Smooth muscle cell of the brain vasculature (primary cell): ENCODE measurements at places on chromosomes 12 and 14.

- no peak for DNase-seq
Measured at GRCh38 chr12:131101703-131102492, 148.2 kb downstream of the ADGRD1 start.

DNA sequence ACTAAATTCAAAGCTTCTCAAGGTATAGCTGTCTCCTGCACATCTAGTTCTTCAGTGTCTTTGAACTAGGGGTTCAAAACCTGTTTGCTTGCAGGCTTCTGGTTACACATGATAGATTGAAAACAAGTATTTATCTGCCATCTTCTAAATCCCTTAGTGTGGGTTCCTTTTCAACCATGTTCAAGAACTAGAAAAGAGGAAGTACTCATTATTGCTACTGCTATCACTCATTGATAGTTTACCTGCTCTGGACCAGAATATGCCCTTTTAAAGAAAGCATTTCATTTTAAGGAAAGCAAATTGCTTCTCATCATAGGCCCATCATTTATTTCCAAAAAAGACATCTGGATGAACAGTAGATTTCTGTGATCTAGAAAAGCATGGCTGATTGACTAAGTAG, 37.1 kb upstream of the VSX2 start:
- DNase-seq: no peak

DNA sequence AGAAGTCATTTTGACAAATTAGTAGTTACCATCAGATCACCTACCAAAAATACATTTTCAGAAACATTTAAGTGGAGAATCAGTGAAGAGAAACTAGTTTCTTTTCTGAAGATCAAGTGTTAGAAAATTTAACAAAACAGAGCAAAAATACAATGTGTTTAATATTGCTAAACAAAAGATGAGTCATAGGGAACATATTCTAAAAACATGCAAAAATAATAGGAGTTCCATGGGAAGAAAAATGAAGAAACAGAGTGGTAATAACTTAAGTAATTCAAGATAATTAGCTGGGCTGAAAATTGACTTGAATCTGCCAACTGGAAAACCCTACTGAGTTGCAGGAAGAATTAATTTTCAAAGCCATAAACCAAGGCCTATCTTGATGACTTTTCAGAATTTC, 111.5 kb upstream of the KITLG start:
- no peak for DNase-seq

DNA sequence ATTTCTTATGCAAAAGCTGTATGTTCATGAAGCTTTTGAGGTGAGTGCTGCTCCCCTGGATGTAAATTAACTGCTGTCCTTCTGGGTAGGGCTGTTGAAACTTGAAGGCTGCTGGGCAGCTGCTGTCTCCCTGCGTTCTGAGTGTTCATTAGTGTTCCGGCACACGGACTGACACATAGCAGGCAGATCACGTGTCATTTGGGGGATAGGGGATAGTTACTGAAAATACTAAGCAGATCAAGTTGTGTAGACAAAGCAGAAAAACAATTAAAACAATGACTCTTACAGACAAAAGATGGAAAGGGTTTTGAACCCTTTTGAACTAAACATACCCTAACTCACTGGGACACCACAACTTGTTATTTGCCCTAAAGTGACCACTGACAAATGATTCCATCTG, 82.5 kb downstream of the PRICKLE1 start:
- DNase-seq: no peak

DNA sequence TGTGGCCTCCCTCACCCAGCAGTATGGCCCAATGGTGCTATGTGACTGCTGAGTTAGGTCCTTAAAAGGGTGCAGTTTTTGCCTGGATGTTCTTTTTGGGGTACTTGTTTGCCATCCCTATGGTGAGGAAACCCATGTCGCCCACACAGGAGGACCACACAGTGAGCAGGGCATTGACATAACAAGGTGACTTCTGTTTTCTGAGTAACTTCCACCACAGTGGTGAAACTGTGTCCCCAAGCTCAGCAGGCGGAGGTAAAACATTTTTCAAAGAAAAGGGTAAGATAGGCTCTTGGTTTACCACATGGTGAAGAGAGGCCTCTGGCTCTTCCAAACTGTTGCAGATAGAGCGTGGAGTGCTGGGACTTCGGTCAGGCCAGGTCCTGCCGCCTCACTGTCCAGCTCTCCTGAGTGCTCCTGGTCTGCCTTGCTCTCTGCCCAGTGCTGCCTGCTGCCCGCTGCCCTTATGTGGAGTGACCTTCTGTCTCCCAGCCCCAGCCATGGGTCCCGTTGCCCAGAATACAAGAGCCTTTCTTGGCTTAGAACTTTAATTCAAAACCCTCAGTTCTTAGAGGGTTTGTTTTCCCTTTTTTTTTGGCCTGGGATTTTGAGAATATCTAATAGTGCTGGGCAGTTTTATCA, 54.0 kb downstream of the TRAF3 start:
- no peak for DNase-seq

DNA sequence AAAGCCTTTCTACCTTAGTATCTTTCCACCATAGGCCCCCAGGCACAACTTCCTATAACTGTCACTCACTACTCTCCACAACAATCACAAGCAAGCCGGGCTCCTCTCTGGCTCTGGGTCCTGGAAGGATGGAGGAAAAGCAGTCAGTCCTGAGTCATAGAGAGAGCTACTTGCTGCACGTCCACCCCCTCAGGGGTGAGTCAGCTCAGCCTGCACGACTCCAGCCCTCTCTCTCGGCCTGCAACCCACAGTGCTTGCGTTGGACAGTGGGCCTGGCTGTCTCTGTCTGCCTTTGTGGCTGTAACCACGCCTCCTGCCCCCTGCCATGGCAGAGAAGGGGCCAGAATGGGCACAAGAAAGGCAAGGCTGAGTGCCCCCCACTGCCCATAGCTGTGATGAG, 154.1 kb upstream of the FKBP4 start:
- DNase-seq: peak; percentile 69

- DNase-seq: no peak
Measured at GRCh38 chr12:66103016-66103913, 27.3 kb downstream of the LLPH start.

DNA sequence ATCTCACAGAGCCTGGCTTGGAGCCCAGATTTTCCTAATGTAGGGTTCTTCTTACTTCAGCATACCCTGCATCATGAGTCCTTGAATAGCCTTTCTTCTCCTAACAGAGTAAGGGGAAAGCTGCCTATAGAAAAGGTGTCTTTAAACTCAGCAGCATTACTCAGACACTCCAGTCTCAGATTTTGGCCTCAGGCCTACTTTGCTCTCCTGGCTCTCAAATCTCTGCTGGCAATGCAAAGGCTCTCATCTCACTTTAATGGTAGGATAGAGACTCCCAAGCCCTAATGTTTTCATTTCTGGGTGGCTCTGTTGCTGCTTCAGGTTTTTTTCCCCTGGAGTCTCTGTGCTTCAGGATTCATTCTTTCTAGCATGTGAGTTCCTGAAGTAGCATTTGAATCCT, 9.1 kb upstream of the NKX2-8 start:
- no peak for DNase-seq

GRCh38 chr12:12461923-12462315, 100.7 kb downstream of the DUSP16 start:
- no peak for DNase-seq

DNA sequence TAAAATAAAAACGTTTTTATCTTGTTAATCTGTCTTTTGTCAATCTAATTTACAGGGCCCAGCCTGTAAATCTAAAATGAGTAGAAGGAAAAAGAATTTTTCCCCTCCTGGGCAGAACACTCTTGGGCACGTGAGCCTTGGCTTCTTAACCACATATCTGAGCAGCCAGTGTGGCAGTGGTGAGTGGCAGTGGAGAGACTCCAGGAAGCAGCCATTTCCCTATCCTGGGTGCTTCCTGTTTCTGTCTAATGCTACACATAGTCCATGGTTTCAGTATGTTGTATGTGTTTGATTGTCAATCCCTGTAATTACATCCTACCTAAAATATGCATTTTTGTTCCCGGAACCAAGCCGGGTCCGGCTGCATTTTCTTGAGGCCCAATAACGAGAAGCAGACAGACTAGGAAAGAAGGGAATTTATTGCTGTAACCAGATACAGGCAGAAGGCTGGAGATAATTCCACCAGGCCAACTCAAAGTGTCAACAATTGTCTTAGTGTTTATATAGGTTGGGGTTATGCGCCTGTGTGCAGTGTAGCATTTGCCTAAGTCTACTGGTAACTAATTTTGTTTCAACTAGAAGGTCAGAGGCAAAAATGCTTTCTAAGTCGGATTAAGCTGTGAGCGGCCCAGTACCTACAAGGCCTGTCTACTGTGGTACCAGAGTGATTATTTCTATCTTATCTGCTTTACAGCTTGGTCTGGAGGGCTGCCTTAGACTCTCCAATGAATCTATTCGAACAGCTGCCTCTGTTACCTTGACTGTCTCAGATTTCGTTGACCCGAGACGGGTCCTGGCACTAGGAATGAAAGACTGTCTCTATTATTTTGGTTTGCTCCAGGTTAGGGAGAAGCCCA, 82.4 kb upstream of the RESF1 start:
- DNase-seq: no peak

DNA sequence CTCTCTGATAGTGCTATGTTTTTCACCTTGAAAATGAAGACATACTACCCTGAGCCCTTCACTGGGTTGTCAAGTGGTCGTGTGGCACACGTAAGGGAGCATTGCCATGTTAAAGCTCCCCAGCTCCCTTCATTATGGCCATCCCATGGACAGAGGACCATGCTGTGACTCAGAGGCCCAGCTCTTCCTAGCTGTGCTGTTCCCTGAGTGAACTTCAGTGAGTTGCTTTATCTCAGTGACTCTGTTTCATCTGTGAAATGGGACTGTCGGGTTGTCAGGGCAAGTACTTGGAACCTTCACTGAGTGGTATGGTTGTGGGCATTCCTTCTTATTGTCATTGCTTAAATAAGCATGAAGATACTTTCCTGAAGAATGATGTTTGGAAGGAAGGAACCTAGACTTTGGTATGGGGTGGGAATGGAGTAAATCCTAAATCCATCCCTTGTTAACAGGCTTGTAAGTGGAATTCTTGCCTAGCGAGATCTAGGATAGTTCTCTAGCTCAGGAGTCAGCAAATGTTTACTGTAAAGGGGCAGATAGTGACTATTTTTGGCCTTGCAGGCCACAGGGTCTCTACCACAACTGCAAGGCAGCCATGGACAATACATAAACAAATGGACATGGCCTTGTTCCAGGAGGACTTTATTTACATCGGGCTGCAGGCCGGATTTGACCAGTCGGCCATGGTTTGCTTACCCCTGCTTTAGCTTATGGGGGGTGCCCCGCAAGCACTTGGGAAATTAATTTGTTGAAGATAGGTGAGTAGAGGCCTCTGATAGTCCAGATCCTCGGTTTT, 283.5 kb downstream of the ZFP36L1 start:
- no peak for DNase-seq

DNA sequence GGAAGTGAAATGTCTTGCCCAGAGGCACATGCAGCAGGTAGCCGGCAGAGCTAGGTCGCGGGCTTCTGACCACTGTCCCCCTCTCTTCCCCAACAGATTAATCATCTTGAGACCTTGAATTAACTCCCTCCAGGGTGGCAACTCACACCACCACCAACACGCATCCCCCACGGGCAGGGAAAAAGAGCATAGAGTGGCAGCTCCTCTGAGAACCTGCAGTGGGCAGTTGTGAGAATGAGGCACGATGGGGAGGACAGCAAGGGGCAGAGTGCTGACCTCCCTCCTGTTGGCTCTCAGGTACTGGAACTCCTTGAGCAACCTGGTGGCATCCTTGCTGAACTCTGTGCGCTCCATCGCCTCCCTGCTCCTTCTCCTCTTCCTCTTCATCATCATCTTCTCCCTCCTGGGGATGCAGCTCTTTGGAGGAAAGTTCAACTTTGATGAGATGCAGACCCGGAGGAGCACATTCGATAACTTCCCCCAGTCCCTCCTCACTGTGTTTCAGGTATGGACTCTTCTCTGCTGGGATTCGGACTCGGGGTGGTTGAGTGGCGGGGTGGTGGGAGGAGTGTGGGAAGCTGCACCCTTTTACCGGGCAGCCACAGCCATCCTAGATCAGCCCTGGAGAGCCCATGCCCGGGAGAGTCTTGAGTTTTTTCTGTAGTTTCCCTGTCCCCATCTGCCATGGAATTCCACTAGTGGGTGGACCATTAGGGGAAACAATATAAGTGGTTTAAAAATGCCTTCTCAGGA, 213.3 kb upstream of the FKBP4 start:
- no peak for DNase-seq
